ENCODE measurements at places on chromosomes 1 and 21.

DNA sequence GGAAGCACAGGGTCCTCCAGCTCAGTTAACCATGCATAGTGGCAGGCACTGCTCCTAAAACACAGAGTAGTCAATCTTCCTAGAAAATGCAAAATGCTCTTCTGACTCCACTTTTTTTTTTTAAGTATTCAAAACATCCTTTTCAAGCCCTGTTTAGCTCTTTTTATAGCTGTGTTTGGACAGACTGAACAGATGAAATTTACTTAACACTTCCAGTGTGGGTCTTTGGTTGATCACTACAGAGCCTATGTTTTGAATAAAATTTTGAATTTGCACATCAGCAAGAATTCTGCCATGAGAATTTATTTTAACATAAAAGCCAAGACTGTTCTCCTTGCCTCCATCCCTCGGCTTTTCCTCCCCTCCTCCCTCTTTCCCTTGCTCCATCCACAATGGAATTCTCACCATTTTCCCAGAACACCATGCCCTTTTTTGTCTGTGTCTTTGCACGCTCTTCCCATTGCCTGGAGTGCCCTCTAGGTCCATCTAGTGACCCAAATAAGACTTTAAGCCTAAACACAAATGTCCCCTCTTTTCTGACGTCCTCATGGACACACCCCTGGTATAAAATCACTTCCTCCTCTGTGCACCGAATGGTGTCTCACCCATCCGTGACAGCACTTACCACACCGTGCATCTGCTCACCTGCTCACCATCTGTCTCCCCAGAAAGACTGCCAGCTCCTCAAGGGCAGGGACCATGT, 24.0 kb upstream of the CPT2 start:
- DNase-seq, result no peak

DNA sequence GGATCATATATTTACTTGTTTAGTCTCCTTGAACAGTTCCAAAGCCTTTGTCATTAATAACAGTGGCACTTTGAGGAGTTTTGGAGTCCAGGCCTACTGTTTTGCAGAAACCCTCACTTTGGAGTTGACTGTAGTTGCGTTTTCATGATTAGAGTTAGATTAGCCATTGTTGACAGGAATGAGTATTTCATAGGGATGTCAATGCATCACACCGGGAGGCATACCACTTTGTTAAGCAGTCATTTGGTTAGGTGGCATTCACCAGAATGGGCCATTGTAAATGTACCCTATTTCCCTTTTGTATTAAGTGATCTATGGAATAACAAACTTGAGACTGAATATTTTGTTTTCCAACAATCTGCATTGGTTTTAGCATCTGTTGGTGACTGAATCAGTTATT, 11.8 kb downstream of the MRPS6 start:
- no peak for DNase-seq

GRCh38 chr1:74684301-74684700, 10.7 kb upstream of the ERICH3 start:
- no peak for DNase-seq

DNA sequence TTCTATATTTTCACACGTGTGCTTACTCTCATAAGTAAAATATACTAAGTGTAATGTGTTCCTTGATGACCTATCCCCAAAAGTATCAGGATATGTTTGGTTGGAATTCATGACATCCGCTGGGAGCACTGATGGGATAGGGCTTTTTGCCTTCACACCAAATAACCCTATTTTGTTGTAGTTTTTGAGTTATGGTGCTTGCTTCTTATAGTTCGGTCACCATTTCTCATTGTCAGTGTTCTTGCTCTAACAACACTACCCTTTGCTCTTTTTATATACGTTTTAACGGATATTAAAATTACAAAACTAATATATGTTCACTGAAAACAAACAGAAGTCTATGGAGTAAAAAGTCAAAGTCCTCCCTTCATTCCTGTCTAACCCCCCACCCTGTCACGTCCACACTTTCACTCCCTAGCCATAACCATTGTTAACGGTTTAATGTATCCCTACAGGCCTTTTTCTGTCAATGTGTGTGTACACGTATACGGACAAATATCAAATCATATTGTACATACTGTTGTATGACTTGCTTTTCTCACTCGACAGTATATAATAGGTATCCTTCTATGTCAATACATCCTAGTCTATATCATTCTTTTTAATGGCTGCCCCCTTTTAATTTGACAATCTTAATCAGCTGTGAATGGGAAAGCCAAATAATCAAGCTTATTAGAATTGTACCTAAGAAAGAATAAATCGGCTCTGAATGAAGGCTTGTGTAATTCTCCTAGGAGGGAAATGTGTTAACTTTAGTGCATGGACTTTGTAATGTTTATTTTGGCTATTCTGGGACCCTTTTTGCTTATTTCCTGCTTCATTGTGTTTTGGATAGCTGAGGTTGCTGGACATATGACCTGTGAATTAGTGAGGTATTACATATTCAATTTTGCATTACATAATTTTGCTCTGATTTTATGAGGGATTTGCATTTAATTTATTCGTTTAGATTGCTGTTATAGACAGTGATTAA, 3.5 kb upstream of the RNF220 start:
- DNase-seq, result no peak

GRCh38 chr1:220890602-220891001, 11.4 kb downstream of the HLX start:
- no peak for DNase-seq

DNA sequence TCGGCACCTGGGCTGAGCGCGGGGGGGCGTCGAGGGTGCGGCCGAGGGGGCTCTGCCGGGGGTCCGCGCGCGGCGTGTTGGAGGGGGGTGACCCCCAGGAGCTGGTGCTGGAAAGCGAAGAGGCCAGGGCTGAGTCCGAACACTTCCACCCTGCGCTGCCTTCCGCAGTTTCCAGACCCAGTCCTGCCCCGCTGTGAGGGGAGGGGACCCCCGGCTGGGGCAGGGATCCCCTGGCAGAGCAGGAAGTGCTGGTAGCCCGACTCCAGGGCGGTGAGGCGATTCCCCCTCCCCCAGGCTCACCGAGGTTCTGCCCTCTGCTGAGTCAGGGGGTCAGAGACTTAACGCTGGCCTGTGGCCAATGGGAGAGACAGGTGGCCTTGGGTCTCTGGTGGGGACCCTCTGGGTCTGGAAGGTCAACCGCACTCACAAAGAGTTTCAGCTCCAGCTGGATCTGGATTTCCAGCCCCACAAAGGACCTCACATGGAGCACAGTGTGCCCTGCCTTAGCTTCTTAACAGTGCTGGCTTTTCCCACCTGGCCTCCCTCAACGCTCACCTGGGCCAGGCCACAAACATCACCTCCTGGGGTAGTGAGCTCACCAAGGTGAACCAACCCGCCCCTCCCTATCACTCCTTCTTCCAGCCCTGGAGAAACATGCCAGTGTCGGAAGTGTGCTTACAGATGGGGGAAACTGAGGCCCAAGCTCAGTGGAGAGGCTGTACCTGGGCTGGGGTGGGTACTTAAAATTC, 39.8 kb upstream of the SYNC start:
- no peak for DNase-seq

DNA sequence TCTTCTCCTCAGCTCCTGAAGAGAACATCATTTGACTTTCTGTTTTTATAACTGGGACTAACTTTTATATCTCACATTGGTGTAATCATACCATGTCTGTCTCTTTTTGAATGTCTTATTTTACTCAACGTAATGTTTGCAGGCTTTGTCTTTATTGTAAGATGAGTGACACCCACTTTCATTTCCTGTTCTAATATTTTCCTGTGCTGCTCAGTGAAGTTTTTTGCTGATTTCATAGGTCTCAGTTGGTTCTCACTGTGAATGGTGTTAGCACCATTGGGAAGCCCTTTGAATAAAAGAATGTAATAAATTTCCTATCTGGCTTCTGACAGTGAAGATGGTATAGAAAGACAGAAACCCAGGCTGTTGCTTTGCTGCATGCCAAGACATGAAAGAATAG, 84.0 kb downstream of the RAVER2 start:
- no peak for DNase-seq

DNA sequence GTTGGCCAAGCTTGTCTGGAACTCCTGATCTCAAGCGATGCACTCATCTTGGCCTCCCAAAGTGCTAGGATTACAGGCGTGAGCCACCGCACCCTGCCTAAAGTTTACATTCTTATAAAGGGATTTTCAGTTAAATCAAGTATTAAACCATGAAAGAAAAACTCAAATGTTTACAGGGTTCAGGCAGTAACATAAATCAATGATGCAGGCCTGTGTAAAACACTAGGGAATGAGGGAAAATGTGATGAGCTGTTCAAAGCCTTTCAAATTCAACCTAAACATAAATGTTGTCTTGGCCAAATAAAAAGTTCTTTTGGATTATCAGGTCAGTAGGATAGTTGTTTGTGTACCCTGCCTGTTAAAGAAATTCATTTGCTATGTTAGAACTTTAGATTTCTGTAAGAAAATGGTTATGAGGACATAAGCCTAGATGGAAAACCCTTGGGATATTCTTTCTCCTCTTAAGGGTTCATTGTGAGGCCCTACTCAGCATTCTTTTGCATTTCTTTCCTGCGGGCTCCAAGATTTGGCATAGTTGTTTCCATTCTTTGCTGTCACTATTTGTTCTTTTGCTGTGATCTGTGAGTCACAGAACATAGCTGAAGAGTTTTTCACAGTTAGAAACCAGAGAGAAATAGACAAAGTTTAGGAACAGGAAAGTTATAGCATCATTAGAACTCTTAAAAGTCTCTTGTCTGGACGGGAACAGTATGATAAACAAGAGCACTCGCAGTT, 8.9 kb upstream of the ZRANB2 start:
- DNase-seq, result no peak

- DNase-seq, result no peak
Observed at GRCh38 chr1:177995369-177995768, 25.5 kb upstream of the SEC16B start.

GRCh38 chr1:61238359-61238665, 156.0 kb downstream of the NFIA start:
- DNase-seq, result no peak

DNA sequence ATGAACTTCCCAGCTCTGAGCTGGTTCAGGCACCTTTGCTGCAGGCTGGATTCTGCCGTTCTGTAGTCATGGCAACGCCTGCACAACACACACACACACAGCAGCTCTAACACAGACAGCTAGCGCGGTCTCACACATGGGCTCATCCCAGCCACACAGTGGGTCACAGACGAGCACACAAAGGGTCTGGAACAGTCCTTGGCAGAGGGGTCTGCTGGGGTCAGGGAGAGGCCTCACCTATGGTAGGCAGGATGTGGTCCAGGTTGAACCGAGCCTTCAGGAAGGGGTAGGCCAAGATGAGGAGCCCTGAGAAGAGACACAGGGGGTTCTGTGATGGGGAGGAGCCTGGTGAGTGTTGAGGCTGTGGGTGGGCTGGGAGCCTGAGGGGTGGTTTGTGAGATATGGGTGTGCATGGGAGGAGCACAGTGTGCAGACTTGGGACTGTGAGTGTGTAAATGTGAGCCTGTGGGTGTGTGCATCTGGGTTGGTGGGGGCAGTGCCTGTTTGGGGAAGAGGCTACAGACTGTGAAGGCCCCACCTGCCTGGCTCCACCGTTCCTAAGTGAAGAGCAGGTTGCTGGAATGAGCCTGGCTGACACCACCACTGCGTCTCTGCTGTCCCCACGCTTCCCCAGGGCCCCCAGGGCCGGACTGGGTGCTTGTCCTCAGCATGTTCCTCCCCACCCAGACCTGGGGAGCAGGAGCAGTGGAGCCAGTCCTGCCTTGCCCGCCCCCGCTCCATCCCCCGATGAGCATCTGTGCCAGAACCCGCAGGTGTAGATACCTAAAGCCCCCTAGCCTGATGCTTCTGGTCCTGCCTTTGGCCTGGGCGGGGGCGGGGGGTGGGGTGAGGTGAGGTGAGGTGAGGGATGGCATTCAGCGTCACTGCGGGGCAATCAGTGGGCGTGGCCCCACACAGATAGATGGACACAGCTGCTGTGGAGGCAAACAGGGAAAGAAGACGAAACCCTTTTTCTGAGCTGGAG, 1.5 kb downstream of the KNCN start:
- no peak for DNase-seq

DNA sequence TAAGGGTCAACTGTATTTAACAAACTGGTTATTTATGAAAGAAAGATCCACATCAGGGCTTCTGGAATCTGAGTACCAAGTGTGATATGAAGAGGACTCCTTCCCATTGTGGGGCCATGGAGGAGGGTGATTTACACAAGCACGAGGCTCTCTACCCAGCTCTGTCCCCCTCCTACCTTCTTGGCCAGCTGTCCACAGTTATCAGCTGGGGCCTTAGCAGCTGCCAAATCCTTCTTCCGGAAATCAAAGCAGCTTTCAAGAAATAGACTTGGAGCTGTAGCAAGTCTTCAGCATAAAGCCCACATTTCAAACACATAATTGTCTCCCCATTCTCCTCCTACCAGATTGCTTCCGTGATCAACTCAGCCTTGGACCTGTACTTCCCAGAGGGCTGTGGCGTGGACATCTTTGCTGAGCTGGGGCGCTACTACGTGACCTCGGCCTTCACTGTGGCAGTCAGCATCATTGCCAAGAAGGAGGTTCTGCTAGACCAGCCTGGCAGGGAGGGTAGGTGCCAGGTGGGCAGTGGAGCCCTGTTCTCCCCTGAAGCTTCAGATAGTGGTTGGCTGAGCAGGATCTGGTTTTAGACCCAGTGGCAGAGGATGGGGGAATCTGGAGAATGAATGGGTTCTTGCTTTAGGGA, 15.5 kb downstream of the AZIN2 start:
- DNase-seq, result no peak

- no peak for DNase-seq
Observed at GRCh38 chr1:217011097-217011496, 287.9 kb upstream of the ESRRG start.

- no peak for DNase-seq
Observed at GRCh38 chr1:8315573-8316475, 2.1 kb upstream of the SLC45A1 start.

- DNase-seq, result no peak
Observed at GRCh38 chr1:46681333-46682034, 9.8 kb downstream of the TEX38 start.

DNA sequence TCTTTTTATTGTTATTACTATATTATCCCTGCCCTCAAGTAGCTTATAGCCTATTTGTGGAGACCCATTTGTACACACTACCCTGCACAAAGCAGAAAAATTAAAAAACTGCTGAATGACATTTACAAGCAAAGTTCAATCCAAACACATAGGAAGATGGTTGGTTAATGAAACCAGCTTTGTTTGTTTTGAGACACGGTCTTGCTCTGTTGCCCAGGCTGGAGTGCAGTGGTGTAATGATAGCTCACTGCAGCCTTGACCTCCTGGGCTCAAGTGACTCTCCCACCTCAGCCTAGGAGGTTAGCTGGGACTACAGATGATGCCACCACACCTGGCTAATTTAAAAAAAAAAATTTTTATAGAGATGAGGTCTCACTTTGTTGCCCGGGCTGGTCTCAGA, 31.6 kb downstream of the TGFB2 start:
- no peak for DNase-seq

- no peak for DNase-seq
Observed at GRCh38 chr21:31514598-31514997, 144.9 kb upstream of the SOD1 start.

- no peak for DNase-seq
Observed at GRCh38 chr1:170213596-170213995, 67.8 kb downstream of the NTMT2 start.

- DNase-seq, result no peak
Observed at GRCh38 chr1:153626904-153627714, at the start of gene S100A13. S100A13 (minus strand) TSS chr1:153627505; CDS start chr1:153626472, 1,033 bp downstream.

- DNase-seq, result peak; percentile 4
Observed at GRCh38 chr1:2975466-2976179, 45.6 kb upstream of the ACTRT2 start.

GRCh38 chr1:156310962-156311361, 11.9 kb upstream of the VHLL start:
- DNase-seq, result no peak
